ENCODE measurements at places on chromosomes 11 and 22. TPM values are rescaled to one million over a fixed set of nuclear protein-coding genes. Genes with fewer than 3 reads are reported as not detected.

DNA sequence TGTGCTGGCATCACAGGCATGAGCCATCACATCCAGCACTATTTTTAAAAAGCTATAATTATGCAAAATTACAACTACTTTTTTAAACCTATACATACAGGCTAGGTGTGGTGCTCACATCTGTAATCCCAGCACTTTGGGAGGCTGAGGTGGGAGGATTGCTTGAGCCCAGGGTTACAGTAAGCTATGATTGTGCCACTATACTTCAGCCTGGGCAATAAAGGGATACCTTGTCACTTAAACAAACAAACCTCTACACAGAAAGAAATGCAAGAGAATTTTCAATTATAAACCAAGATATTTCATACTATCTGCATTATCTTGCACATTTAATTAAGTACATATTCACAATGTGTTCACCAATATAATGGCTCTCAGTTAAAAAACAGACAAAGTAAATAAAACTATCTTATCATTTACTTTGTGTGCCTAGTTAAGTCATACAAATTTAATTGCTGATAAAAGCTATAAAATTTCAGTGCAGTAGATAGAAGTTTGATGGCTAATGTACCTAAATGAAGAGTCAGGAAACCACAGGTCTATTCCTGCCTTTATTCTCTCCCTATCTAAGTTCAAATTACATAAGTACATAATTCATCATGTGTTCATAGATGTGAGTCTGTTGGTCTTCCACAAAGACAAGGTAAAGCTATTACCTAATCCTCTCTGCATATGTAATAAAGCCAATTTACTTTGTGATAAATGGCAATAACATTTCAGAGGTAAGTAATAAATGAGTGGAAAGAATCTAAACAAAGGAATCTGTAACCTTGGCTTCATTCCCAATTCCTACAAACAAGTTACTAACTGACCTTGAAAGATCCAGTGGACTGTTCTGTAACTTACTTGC, 9.0 kb upstream of the RDX start:
- no peak for DNase-seq

DNA sequence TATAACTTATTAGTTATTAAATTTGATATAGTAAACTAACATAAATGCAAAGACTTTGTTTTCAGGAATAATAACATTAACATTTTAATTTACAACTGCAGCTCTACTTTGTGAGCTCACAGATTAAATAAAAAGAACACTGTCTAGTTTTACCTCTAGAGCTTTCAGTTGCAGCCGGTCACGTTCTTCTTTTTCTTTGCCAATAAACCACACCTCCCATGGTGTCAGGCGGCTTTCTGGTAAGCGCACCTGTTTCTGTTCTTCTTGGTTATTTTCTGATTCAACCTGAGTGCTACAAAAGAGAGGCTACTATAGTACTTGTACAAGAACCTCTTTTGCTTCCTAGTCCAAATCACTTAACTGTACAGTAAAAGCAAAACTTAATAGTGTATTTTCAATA, 5.8 kb downstream of the CCDC34 start:
- DNase-seq: no peak

DNA sequence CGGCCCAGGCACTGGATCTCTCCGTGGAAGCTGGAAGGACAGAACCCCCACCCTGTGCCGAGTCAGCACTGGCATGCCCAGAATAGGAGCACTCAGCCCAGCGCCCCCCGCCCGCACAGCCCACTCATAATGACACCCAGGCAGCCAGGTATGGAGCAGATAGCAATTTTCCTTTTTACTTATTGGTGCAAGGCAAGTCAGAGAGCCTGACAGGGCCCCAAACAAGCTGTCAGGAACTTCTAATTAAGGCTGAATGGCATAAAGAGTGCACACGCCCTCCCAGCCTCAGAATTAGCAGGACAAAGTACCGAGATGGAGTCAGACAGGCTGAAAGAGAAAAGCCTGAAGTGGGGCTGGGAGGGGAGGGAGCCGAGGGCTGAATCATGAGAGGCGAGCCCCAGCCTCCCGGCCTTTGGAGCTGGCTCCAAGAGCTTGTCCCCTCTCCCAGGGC, 76.9 kb downstream of the DSCAML1 start:
- no peak for DNase-seq

DNA sequence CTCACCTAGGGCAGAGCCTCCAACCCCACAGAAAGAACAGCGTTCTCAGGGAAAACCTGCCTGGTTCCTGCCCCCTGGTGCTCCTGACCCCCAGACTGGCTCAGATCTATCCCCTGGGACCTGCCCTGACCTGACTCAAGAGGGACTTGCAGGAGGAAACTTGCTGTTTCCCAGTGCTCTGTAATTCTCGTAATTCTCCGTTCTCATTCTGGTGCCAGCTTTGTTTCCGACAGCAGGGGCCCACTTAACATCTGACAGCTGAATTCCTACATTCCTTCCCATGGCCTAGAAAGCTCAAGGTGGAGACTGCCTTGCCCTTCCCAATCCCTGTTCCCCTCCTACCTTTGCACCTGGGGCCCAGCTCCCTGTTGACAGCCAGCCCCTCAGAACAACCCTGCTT, 12.5 kb upstream of the CSF2RB start:
- DNase-seq: no peak

- DNase-seq: no peak
Observed at GRCh38 chr11:3843326-3843725, 2.6 kb upstream of the RHOG start.

GRCh38 chr22:49770547-49771265, 57.0 kb downstream of the BRD1 start:
- no peak for DNase-seq

DNA sequence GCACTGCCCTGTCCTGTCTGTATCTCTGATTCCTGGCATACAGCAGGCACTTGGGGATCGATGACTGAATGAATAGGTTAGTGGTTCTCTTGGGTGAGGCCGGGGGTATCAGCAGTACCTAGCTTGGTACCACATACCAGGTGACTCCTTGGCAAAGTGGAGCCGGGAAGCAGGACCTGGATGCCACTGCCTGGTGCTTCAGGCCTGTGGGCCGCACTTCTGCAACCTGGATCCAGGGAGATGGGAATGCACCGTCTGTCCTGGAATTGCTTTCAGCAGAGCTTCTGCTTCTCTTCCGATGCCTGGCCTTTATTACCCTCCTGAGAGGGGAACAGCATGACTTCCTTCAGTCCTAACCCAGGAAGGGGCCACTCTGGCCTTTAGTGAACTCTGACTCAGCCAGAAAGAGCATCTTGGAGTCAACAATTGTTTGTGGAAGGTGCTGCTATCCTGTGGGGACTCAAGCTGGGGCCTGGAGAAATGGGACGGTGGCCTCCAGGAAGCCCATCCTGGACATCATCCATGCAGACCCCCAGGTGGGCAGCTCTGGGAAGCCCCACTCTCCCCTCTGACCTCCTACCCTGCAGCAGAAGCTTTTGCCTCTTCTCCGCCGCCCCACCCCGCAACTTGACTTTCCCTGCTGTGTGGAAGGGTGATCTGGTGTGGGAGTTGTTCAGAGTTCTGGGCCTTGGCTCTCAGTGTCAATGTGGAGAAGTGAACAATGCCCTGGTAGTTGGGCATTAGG, 5.1 kb downstream of the CD82 start:
- no peak for DNase-seq

DNA sequence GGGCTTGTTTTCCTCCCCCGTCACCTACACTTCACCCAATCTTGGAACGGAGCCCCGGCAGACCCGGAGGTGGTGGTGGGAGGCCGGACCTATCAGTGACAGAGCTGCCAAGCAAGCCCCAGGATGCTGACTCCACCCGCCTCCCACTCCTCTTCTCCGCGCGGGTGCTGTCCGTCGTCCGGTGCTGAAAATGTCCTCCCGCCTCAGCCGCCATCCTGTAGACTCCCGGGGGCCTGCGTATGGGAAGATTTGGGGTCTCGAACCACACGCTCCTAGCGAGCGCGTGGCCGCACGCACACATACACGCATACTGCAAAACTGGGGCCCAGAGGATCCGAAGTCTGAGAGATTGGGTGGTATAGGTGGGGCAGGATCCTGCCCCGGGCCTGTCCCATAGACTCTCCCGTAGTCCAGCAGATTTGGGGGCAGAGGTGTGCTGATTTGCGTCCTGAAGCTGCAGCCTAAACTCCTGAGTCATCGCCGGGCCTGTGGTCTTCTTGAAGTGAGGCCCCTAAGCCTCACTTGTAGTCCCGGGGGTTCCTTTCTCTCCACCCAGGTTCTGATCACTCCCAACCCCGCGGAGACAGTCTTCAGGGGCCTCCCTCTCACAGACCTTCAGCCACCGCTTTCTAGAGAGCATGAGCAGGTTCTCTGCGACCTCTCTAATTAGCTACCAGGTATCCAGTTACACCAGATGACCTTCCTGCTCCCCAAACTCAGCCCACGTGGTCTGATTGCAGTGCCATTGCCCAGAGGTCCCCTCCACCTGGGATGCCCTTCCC, 796 bp upstream of the YIF1A start:
- DNase-seq: peak; percentile 65

GRCh38 chr22:32848226-32848625, 46.7 kb downstream of the TIMP3 start:
- no peak for DNase-seq

- DNase-seq: no peak
Observed at GRCh38 chr22:47460861-47461260, 698.4 kb downstream of the TBC1D22A start.

DNA sequence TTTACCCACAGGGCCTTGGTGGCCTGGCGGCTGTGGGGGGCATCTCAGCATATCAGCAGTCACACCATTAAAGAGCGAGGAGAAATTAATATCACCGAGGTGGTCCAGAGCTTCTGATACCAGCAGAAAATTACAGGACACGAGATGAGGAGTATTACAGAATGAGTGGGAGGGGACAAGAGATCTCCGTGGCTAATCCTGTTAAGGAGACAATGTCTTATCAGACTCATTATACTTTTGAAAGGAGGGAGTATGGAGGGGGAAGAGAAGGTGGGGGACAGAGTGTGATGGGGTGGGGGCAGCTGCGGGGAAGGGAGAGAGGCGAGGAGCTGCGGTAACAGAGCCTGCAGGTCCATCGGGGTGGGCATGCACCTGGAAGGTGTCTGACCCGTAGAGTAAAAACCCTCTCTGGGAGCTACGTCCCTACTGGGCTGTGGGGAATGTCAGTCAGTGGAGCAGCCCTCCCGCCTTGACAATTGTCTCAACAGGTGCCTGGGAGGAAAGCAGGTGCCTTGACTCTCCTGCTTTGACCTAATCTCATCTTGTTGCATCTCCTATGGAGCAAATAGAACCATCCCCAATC, 224.2 kb downstream of the CEP164 start:
- DNase-seq: no peak

- no peak for DNase-seq
Observed at GRCh38 chr11:74710281-74710938, 20.8 kb downstream of the CHRDL2 start.

GRCh38 chr22:50705219-50705691, 32.6 kb downstream of the SHANK3 start:
- peak; percentile 72 for DNase-seq

DNA sequence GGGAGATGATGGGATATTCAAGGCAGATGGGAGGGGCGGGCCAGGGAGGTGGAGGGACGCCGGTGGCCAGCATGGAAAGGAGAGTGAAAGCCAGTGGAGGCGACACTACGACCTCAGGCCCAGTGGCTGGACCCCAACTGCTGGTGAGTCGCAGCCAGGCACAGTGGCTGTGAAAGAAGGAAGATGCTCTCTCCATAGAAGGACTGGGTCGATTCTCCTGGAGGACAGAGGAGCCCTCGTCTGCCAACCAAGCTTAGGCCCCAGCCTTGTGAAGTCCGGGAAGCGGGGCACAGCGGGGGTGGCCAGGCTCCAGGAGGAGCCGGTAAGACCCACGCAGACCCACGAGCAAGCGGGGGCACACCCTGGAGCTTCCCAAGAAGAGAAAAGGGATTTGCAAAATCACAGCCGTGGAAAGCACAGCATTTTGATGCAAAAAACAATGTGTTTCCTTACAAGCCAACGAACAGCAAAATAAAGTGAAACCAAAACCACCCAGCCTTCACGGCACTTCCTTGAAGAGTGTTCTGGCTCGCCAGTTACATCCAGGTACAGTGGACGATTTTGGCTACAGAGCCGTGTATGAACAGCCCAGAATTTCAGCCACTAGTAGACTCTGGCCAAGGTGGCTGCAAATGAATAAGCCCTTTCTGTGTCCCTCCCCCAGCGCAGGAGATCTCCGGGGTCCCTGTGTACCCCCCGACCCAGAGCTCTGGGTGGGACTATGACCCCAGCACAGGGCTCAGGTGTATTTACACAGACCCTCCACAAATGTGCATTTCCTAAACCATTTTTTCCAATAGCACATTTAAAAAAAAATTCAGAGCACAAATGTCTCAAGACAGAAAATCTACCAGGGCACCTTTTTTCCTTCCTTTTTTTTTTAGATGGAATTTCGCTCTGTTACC, 96.9 kb downstream of the TRMU start:
- no peak for DNase-seq

GRCh38 chr11:120739780-120740179, 228.2 kb downstream of the GRIK4 start:
- no peak for DNase-seq

Gene PNPLA5
- not detected for polyA plus RNA-seq

Gene OR4A16
- polyA plus RNA-seq: not detected

Gene PATE4
- not detected for polyA plus RNA-seq

Gene GDPD4
- 0.34 TPM for polyA plus RNA-seq

Gene SLC15A3
- polyA plus RNA-seq: 21.6 TPM
